Naive B cell (primary cell): ENCODE measurements at places on chromosomes 2 and 18. TPM values are rescaled to one million over a fixed set of nuclear protein-coding genes. Genes with fewer than 3 reads are reported as not detected.

COX7A2L gene
- polyA plus RNA-seq: 174 TPM

SERPINB4 gene
- polyA plus RNA-seq: not detected

- H3K4me1 ChIP-seq: peaks cover 24% of the 10 kb centered on the region
- H3K4me3 ChIP-seq: no peak overlapping the region
- H3K27ac ChIP-seq: no peak overlapping the region
- peaks cover 11% of the 10 kb centered on the region for H3K36me3 ChIP-seq
These were observed 19.7 kb upstream of the SANBR start for GRCh38 chr2:61045999-61046398.

DNA sequence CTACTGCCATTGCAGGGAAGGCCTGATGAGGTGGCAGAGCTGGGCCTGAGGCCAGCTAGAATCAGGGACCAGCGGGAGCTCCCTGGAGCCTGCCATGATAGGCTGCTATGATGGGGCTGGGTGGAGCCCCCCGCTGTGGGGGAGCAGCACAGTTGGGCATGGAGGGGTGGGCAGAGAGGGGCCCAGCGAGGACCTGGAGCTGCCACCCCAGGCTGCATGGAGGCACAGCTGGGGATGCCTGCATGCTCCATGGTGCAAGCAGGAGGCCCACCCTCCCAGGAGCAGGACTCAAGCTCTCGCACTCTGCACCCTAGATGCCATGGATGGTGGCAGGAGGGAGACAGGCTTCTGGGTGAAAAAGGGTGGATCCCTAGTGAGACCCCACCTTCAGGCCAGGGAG is 17.8 kb upstream of the RPRD1A start:
- peaks cover 30% of the 10 kb centered on the region for H3K4me1 ChIP-seq
- H3K27me3 ChIP-seq: no peaks in the 10 kb centered on the region
- no peak overlapping the region for H3K4me3 ChIP-seq

- no peak overlapping the region for H3K4me3 ChIP-seq
- no peaks in the 10 kb centered on the region for H3K27me3 ChIP-seq
- DNase-seq: no peak
- peaks cover 44% of the 10 kb centered on the region for H3K36me3 ChIP-seq
- H3K4me1 ChIP-seq: peaks cover 45% of the 10 kb centered on the region
These were observed 45.3 kb downstream of the BMP10 start for GRCh38 chr2:68825866-68826265.

DNA sequence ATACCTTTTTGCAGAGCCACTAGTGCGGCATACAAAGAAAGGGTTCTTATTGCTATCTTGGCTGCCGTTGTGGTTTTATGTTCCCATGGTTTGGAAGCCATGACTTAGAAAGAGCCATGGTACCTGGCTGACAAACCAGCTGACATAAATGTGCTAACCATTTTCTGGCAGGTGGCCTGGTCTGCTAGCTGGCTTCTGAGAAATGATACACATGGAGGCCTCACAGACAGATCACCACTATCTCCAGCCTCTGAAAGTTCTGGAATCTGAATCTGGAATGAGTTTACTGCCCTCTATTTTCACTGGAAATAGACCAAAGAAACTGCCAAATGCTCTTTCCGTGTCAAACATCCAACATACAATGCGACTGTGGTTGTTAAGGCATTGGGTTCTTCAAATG is 123.7 kb downstream of the QPCT start:
- H3K27me3 ChIP-seq: peaks cover 18% of the 10 kb centered on the region
- no peak overlapping the region for H3K4me3 ChIP-seq
- no peak for DNase-seq
- H3K4me1 ChIP-seq: no peaks in the 10 kb centered on the region
- no peaks in the 10 kb centered on the region for H3K36me3 ChIP-seq
- H3K27ac ChIP-seq: no peak overlapping the region

DNA sequence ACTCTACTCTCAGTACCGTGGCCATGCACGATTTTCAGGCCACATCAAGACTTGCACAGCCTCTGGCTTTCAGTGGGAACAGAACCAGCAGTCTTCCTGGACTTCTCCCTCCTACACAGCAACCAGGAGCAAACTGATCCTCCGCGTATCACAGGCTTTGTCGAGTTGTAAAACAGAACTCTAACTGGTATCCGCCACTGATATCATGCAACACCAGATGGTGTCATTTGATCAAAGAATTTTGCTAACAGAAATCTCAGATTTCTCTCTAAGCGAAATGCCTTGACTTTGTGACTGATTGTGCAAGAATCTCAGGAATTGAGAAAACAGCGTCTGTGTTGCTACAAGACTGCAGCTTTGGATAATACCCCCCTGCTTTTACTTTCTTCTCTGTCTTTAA is 85.7 kb downstream of the COPS8 start:
- H3K36me3 ChIP-seq: no peaks in the 10 kb centered on the region
- H3K4me3 ChIP-seq: no peak overlapping the region
- DNase-seq: no peak
- peaks cover 32% of the 10 kb centered on the region for H3K27me3 ChIP-seq

DNA sequence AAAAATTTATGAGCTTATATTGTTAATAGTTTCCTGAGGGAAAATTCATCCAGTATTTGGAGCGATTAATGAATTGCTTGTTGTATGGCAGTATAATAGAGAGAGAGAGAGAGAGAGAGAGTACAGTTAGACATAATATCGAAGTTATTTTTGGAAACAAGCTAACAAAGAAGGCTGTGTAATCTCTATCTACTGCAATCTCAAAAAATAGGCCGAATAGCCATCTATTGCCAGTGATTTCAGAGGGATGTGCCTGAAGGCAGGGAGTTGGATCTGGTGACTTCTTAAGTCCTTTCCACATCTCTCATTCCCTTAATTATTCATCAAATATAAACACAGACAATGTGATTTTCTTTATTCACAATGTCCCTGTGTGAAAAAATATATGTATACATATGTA is 433.1 kb upstream of the RAB12 start:
- no peak overlapping the region for H3K27ac ChIP-seq
- H3K4me1 ChIP-seq: no peaks in the 10 kb centered on the region
- DNase-seq: no peak
- H3K27me3 ChIP-seq: no peaks in the 10 kb centered on the region
- no peak overlapping the region for H3K4me3 ChIP-seq
- H3K36me3 ChIP-seq: no peaks in the 10 kb centered on the region

- no peaks in the 10 kb centered on the region for H3K27me3 ChIP-seq
- H3K4me1 ChIP-seq: peaks cover 71% of the 10 kb centered on the region
- H3K36me3 ChIP-seq: peaks cover 7% of the 10 kb centered on the region
- no peak overlapping the region for H3K4me3 ChIP-seq
These were observed 23.1 kb downstream of the PPM1B start for GRCh38 chr2:44191739-44192138.
